ENCODE measurements at places on chromosomes 4 and X. TPM values are rescaled to one million over a fixed set of nuclear protein-coding genes. Genes with fewer than 3 reads are reported as not detected.

GRCh38 chr4:157075811-157076577, at the start of gene GLRB:
GLRB (plus strand) TSS chr4:157076150; CDS start chr4:157078025, 1,875 bp downstream.
- peak; percentile 37 for DNase-seq

GRCh38 chrX:116267511-116268040, 97.0 kb downstream of the AGTR2 start:
- DNase-seq = no peak

The VCX2 gene
- not detected for polyA plus RNA-seq

DNA sequence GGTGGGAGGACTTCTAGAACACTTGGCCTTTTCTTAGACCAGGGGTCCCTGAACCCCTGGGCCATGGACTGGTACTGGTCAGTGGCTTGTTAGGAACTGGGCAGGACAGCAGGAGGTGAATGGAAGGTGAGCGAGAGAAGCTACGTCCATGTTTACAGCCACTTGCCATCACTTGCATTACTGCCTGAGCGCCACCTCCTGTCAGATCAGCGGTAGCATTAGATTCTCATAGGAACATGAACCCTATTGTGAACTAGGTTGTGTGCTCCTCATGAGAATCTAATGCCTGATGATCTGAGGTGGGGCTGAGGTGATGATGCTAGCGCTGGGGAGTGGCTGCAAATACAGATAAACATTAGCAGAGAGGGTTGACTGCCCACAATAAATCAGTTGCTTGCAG, 100.9 kb upstream of the IGFBP7 start:
- no peak for DNase-seq

The NUDT11 gene
- polyA plus RNA-seq = not detected

DNA sequence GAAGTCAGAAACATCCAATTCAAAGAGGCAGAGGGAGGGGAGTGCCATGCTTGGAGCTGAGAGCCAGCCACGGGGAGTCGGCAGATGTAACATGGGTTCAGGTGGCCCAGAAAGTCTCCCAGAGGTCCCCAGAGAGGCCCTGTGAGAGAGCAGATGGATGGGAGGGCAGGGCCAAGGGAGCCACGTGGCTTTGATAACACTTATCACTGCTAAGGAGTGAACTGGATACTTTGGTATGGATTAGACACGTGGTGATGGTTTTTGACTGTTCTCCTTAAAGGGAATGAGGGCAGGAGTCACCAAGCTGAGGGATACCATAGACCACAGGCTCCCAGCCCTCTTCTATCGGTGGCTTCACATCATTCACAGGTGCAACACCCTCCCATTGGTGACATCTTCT, 13.7 kb downstream of the CCKAR start:
- DNase-seq = no peak

- no peak for DNase-seq
These were observed 7.8 kb downstream of the LARP1B start for GRCh38 chr4:128068918-128069317.

DNA sequence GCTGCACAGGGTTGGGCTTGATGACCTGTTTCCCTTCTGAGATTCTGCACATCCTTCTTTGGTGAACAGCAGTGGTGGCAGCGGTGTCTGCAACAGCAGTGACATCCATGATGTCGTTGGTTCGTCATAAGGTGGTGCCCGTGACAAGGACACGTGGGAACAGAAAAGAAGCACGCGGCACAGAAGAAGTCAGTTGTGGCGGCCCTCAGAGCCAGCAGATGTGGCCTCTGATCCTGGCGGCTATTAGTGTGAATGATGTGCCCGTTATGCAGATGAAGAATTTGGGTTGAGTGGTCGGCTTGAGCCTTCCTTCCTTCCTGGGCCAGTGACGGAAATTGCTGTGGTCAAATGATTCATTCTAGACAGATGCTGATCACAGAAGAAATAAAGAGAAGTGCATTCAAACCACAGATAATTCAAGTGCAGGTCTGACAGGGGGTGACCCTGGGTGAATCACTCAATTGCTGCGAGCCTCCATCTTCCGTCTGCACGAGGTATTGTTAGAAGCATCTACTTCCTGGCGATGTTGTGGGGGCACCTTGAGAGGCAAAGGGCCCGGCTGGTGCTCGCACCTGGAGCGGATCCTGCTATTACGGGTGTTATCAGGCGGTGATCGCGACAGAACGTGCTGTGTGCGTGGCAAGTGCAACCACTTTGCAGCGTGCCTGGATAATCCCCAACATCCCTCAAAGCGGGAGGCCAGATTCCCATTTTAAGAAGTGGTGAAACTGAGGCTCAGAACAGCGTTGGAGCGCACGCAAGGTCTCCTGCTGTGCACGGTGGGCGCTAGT, 215.2 kb upstream of the PSAPL1 start:
- no peak for DNase-seq
